Neuronal stem cell (in vitro differentiated cells): ENCODE measurements at places on chromosomes 16 and 17.

DNA sequence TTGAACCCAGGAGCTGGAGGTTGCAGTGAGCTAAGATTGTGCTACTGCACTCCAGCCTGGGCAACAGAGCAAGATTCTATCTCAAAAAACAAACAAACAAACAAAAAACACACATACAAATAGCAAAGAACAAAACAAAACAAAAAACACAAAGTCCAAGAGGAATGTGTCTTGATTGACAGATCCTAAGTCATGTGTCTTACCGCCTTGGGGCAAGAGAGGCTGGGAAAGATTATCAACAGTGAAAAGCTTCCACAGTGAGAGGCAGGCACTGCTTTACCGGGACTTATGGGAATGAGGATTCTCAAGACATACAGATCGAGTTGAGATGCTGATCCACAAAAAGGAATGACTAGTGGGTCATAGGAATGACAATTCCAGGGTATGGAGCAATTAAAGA lies 62.7 kb upstream of the GAS7 start:
- DNase-seq: no peak
- no peaks in the 10 kb centered on the region for H3K27me3 ChIP-seq
- no peak overlapping the region for H3K4me3 ChIP-seq
- H3K4me1 ChIP-seq: no peaks in the 10 kb centered on the region

- no peak for DNase-seq
- H3K4me3 ChIP-seq: no peak overlapping the region
- no peak overlapping the region for H3K27ac ChIP-seq
- H3K27me3 ChIP-seq: no peaks in the 10 kb centered on the region
- H3K36me3 ChIP-seq: no peaks in the 10 kb centered on the region
These were observed 12.9 kb upstream of the SEC14L1 start for GRCh38 chr17:77127735-77128361.

DNA sequence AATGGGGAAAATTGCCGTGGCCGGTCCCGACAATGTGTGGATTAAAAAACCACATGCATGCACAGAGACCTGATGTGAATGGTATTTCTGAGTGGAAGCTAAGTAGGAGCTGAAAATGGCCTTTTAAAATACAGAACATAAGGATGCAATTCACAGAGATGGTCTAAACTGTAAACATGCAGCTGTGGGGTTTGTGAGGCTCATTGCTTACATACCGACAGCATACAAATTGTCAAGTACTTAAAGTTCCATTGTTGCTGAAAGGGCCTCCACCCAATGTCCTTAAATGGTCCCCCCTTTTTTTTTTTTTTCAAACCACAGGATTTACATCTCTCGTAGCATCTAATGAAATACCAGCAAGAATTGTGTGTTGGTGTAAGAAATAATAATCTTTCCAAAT lies 523.2 kb downstream of the MAF start:
- no peaks in the 10 kb centered on the region for H3K4me1 ChIP-seq
- H3K27me3 ChIP-seq: no peaks in the 10 kb centered on the region
- no peaks in the 10 kb centered on the region for H3K36me3 ChIP-seq
- no peak for DNase-seq
- H3K27ac ChIP-seq: no peak overlapping the region

DNA sequence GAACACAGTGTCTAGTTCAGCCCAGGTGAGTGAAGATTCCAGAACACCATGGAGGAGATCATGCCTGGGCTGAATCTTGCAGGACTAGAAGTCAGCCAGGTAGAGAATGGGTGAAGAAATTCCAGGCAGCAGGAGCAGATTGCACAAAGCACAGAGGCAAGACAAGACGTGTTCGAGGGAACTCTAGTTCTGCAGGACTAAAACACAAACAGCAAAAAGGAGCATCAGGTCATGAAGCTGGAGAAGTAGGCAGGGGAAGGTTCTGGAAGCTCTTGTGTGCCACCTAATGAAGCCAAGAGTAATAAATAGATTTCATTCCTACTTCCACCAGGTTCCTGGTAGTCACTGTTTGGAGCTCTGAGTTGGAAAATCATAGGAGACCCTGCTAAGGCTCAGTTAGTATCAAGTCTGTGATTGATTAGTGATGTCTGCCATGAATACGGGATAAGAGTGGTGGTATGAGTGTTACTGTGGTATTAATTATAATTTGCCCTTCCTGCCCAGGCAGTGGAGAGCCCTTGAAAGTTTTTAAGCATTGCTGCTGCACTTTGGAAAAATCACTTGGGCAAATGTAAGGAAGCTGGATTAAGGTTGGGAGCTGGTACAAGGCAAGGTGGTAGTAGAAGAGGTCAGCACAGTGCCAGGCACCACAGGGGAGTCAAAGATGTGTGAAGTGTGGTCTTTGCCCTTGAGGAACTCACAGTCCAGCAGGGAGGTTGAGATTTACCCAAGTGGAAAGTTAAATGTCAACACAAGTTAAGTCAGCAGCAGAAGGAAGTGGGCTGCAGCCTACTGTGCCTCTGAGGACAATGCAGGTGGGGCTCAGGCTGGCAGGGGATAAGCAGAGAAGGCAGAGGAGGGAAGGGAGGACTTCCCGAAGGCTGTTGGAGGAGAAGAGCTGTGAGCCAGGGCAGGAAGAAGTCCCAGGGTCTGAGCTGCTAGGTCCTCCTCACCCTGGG lies 13.5 kb upstream of the FOXN1 start:
- DNase-seq: no peak
- H3K36me3 ChIP-seq: no peaks in the 10 kb centered on the region
- no peaks in the 10 kb centered on the region for H3K4me1 ChIP-seq
- no peaks in the 10 kb centered on the region for H3K27me3 ChIP-seq

- H3K4me3 ChIP-seq: no peak overlapping the region
- no peak overlapping the region for H3K27ac ChIP-seq
- H3K27me3 ChIP-seq: no peaks in the 10 kb centered on the region
- peaks cover 3% of the 10 kb centered on the region for H3K4me1 ChIP-seq
- no peaks in the 10 kb centered on the region for H3K36me3 ChIP-seq
These were observed 45.0 kb downstream of the CDH13 start for GRCh38 chr16:82671741-82672140.

DNA sequence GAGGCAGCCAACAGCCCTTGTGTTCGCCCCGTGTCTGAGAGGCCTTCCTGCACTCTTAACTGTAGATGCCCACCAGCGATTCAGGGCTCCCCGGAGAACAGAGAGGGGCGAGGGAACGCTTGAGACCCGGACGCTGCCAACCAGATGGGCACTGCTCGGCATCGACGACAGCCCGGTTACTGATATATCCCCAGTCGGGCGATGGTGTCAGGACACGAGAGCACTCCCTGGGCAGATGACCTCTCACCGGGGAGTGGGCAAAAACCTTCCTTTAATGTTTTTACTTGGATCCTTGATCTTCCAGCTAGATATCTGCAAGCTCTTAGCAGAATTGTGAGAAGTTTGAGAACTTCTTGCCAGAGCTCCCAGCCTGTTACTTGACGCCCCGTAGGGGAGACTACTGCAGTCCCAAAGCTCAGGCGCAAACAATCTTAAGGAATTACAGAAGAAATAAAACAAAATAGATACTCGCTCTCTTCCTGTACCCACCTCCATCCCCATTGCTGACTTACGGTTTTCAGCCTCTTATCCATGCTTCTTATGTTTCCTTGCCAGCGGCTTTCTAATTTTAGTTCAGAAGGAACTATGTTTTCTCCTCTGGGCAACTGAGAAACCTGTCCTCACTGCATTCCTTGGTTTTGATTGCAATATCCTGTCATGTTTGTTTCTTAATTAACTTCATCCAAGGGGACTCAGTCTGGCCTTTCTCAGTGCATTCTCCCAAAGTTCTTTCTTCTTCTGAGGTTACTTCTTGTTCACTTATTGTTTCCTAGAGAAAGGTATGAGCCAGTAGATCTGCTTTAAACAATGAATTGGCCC lies 845 bp downstream of the SP2 start:
- no peak overlapping the region for H3K27ac ChIP-seq
- no peak for DNase-seq
- H3K4me1 ChIP-seq: peaks cover 11% of the 10 kb centered on the region
- no peaks in the 10 kb centered on the region for H3K36me3 ChIP-seq
- no peaks in the 10 kb centered on the region for H3K27me3 ChIP-seq

GRCh38 chr16:47503936-47504335 lies 42.8 kb downstream of the PHKB start:
- DNase-seq: no peak
- no peaks in the 10 kb centered on the region for H3K4me1 ChIP-seq
- H3K27ac ChIP-seq: no peak overlapping the region
- H3K27me3 ChIP-seq: no peaks in the 10 kb centered on the region

DNA sequence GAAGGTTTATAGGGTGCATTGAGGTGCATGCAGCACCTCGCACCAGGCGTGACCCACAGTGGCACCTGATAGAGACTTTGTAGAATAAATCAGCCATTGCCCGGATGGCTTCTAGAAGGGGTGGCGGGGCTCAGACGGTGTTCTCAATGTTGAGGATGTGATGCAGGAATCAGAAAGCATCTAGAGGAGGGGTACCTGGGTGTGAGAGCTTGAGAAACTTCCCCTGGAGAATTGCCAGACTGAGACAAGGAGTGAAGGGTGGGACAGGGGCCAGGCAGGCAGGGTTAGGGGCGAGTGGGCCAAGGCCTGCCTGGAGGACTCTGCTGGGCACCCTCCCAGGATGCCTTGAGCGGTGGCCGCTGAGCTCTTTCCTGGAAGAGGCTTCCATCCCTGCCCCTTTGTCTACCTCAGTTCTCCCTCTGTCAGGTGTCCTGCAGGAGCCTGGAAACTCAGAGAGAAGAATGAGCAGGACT lies 9.3 kb upstream of the ADGRG1 start:
- DNase-seq: no peak
- no peaks in the 10 kb centered on the region for H3K27me3 ChIP-seq
- no peak overlapping the region for H3K4me3 ChIP-seq
- H3K36me3 ChIP-seq: no peaks in the 10 kb centered on the region
- H3K4me1 ChIP-seq: peaks cover 13% of the 10 kb centered on the region

- no peak overlapping the region for H3K4me3 ChIP-seq
- no peaks in the 10 kb centered on the region for H3K4me1 ChIP-seq
- H3K27me3 ChIP-seq: no peaks in the 10 kb centered on the region
- no peak for DNase-seq
- H3K36me3 ChIP-seq: peaks cover 100% of the 10 kb centered on the region
These were observed 86.9 kb downstream of the NDEL1 start for GRCh38 chr17:8522577-8522976.

DNA sequence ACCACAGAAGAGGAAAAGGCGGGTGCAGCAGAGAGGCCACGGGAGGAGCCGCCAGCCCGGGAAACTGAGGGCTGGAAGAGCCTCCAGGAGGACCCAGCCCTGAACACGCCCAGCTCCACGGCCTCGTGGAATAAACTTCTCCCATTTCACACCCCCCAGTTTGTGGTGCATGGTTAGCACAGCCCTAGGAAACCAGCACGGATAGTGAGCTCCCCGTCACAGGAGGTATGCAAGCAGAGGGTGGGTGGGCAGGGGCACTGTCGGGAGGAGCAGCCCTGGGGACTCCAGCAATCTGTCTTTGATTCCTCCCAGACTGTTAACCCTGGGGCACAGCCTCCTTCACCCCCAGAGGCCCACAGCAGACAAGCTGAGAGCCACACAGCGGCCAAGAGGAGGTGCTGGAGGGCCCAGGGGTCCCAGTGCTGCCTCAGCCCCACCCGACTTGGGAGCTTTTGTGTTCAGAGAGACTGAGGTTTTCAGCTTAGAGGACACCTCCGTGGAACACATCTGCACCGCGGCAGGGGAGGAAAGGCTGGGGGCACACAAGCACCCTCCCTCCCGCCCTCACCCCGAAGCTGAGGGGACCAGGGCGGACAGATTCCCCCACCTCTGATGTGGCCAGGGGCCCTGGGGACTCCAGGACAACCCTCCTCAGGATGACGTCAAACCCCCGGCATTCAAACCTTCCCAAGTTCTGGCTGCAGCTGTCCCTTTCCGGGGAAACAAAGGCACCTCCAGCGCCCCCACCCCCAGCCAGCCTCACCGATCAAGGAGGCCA lies 1.7 kb upstream of the IL17C start:
- DNase-seq: no peak
- H3K27me3 ChIP-seq: peaks cover 50% of the 10 kb centered on the region
- no peak overlapping the region for H3K27ac ChIP-seq
- H3K36me3 ChIP-seq: peaks cover 9% of the 10 kb centered on the region
- no peaks in the 10 kb centered on the region for H3K4me1 ChIP-seq
- H3K4me3 ChIP-seq: no peak overlapping the region

GRCh38 chr17:17079336-17079735 lies 37.1 kb downstream of the MPRIP start:
- H3K27ac ChIP-seq: no peak overlapping the region
- no peak for DNase-seq
- peaks cover 12% of the 10 kb centered on the region for H3K36me3 ChIP-seq
- H3K4me1 ChIP-seq: peaks cover 7% of the 10 kb centered on the region

DNA sequence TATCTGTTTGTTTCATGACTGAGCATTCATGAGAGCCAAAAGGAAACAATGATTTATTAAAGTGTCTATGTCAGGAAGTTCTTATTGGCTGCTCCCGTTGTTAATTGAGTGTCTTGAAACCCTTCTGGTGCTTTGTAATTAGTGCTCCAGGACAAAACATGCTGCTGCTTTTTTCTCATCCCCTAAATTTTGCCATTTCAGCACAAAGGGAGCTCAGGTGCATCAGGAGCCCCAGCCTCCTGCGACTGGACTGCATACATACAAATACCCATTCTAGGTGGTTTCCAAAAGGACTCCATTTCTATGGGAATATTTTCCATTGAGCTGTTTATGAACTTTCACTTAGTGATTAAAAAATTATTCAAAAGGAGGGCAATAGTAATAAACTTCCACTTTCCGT lies 354.0 kb downstream of the CDH13 start:
- no peaks in the 10 kb centered on the region for H3K27me3 ChIP-seq
- H3K27ac ChIP-seq: no peak overlapping the region
- no peaks in the 10 kb centered on the region for H3K36me3 ChIP-seq
- no peak for DNase-seq

DNA sequence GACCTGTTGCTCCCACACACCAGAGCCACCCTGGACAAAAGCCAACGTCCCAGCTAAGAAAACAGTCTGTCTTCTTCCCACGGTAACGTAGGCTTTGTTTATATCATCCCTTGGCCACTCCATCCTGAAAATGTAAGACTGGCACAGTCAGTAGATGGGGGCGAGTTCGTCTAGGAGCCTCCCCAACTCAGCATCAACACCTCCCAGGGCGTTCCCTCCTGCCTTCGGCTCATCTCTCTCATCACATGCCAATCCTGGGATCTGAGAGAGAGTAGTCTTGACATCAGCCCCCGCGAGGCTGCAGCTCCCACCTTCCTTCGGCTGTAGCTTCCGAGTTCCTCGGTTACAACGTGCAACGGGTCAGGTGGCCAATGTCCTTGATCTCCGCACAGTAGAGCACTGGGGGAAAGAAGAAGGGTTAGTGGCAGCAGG lies 894 bp downstream of the RNF227 start:
- peak overlapping the region; percentile 88 for H3K4me3 ChIP-seq
- DNase-seq: no peak
- H3K27ac ChIP-seq: peak overlapping the region; percentile 92
- peaks cover 25% of the 10 kb centered on the region for H3K36me3 ChIP-seq

- no peak for DNase-seq
- no peaks in the 10 kb centered on the region for H3K4me1 ChIP-seq
- no peaks in the 10 kb centered on the region for H3K27me3 ChIP-seq
- H3K27ac ChIP-seq: no peak overlapping the region
- no peaks in the 10 kb centered on the region for H3K36me3 ChIP-seq
These were observed 17.6 kb upstream of the NOL11 start for GRCh38 chr17:67700037-67700724.
